ENCODE measurements at places on chromosomes 13 and 19. TPM values are rescaled to one million over a fixed set of nuclear protein-coding genes. Genes with fewer than 3 reads are reported as not detected.

The WIZ gene
- 82.7 TPM for total RNA-seq

The FBN3 gene
- 6.6 TPM for total RNA-seq

The CGB5 gene
- not detected for total RNA-seq

The MBD3L3 gene
- total RNA-seq = not detected

The SPRED3 gene
- total RNA-seq = 1.8 TPM

The WDR62 gene
- total RNA-seq = 3.9 TPM

The ATP4A gene
- 0.74 TPM for total RNA-seq

The CD33 gene
- total RNA-seq = not detected

The THAP8 gene
- 37.0 TPM for total RNA-seq

The ZNF829 gene
- total RNA-seq = 2.3 TPM

The TMC4 gene
- 0.74 TPM for total RNA-seq

The LGALS14 gene
- total RNA-seq = not detected

The CEACAM4 gene
- total RNA-seq = not detected

The HS6ST3 gene
- total RNA-seq = 0.81 TPM

The ZC3H13 gene
- 20.0 TPM for total RNA-seq

The CPAMD8 gene
- total RNA-seq = 53.4 TPM

The ZNF575 gene
- 1.8 TPM for total RNA-seq

The SMIM17 gene
- not detected for total RNA-seq

The KCTD4 gene
- not detected for total RNA-seq

The NMRK2 gene
- 32.9 TPM for total RNA-seq

The SLC25A23 gene
- total RNA-seq = 207 TPM

The KLF12 gene
- total RNA-seq = 13.0 TPM

The ZNF570 gene
- total RNA-seq = 4.6 TPM

The ACER1 gene
- total RNA-seq = not detected

The FZR1 gene
- 45.5 TPM for total RNA-seq

The PRTN3 gene
- total RNA-seq = 0.60 TPM

The IGFLR1 gene
- total RNA-seq = 2.6 TPM

The RNF113B gene
- total RNA-seq = not detected

The ZNF492 gene
- not detected for total RNA-seq

The CCDC8 gene
- 91.7 TPM for total RNA-seq

The TGFBR3L gene
- total RNA-seq = 0.46 TPM

The CEBPA gene
- total RNA-seq = 6.2 TPM

The UPK1A gene
- 1.2 TPM for total RNA-seq

The SIAH3 gene
- total RNA-seq = 3.9 TPM

The ZNF726 gene
- 4.0 TPM for total RNA-seq

The KIR3DL1 gene
- not detected for total RNA-seq

The FCAR gene
- not detected for total RNA-seq

The RLN3 gene
- total RNA-seq = not detected

Measured in cardiac muscle cell (in vitro differentiated cells and primary cell).